ENCODE measurements at places on chromosomes 3 and 15.

- DNase-seq, result no peak
These were observed 2.4 kb downstream of the SIAH2 start for GRCh38 chr3:150760431-150761200.

DNA sequence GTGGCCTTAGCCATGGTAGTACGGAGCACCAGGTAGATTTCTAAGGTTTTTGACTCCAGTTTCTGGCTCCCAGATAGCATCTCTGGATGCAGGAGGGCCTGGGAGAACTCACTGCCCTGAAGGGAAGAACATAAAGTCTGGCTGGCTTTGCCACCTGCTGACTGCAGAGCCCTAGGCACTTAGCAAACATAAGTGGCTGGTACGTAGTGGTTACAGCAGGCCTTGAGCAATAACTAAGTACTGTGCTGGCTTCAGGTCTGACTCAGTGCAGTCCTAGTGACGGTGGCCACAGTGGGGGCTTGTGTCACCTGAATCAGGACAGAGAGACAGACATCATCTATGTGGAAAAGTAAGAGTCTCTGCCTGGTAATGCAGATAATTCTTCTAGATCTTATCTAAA lies 871.1 kb downstream of the PDCD6IP start:
- no peak for DNase-seq

- no peak for DNase-seq
These were observed 440.7 kb upstream of the THBS1 start for GRCh38 chr15:39140060-39140604.

GRCh38 chr3:86634361-86634760 lies 356.6 kb downstream of the VGLL3 start:
- no peak for DNase-seq

DNA sequence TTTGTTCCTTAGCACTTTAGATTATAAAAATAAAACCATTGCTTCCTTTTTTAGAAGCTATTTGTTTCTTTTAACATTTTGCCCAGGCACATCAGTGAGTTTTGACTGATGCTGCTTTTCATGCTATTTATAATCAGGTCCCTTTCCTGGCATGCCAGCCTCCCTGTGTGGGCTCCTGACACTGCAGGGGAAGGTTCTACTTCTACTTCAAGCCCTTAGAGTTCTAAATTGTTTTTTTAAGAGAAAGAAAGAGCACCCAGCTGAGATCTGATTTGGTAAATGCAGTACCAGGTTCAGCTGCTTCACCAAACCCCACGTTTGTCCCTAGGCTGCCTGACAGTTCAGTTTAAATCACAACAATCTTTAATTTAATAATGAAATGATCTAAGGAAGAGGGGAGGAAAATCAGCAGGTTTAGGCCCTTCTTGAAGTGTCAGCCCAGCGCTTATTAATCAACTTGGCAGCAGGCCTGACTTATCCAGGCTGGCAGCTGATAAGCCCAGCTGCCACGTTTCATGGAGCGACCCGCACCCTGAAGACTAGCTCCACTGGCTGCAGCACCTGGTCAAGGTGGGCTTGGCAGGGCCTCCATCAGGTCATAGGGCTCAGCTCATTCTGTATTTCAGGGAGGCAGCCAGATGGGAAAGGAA lies 29.0 kb downstream of the HGD start:
- no peak for DNase-seq

- peak; percentile 63 for DNase-seq
These were observed at the start of gene PIGZ for GRCh38 chr3:196968233-196969133. Gene PIGZ, minus strand, starts transcription at chr3:196968833. Its CDS starts 16,802 bp downstream, at chr3:196952031.

GRCh38 chr3:8519156-8519555 lies 17.5 kb downstream of the LMCD1 start:
- DNase-seq, result no peak

- no peak for DNase-seq
These were observed 10.5 kb upstream of the SH3GL3 start for GRCh38 chr15:83436513-83437158.

- DNase-seq, result no peak
These were observed 27.7 kb downstream of the GRIP2 start for GRCh38 chr3:14512281-14512941.

DNA sequence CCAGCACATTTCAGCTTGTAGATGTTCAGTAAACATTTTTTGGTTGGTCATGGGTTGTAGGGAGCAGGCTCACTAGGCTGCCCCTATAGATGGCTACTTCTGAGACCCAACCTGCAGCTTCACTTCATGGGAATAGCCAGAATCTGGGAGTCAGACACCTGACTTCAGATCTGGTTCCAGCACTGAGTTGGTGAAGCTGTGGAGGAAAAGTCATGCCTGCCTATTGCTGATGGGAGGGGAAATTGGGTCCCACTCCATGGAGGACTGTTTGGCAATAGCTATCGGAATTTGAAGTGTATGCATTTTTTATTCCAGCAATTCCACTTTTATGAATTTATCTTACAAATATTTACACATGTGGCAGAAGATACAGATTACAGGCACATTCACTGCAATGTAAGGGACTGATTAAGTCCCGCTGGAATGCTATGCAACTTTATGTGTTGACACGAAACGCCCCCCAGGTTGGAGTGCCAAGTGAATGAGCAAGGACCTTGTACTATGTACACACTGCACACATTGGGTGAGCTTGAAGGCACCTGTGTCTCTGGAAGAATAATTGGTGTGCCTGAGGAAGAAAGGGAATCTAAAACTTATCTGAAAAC lies 7.8 kb upstream of the CCR1 start:
- no peak for DNase-seq

GRCh38 chr15:59741274-59741906 lies 52.3 kb upstream of the BNIP2 start:
- DNase-seq, result no peak

GRCh38 chr15:52706091-52706490 lies 26.9 kb upstream of the ATOSA start:
- DNase-seq, result no peak

- DNase-seq, result no peak
These were observed 212.8 kb downstream of the ADAMTSL3 start for GRCh38 chr15:83866692-83867091.

DNA sequence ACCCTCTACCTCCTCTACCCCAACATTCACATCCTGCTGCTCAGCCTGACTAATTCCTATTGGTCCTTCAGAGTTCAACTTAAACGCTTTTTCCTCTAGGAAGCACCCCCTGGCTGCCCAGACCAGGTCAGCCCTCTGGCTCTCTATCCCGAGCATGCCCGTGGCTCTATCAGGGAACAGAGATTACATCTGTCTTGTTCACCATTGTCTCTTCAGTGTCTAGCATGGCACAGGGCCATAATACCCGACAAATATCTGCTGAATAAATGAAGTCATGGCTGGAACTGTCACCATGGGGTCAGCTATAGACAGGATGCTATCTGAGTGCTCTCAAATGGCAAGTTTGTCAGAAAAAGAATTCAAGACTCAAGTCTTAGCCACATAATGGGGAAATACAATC lies 296.9 kb upstream of the CHRNA7 start:
- no peak for DNase-seq
